ENCODE measurements at places on chromosomes 7 and 10.
A peak's percentile ranks its signal among the peaks of the same experiment; 100 is the strongest.

- peak; percentile 36 for DNase-seq
These were observed 180.5 kb downstream of the ZNF365 start for GRCh38 chr10:62554632-62555199.

DNA sequence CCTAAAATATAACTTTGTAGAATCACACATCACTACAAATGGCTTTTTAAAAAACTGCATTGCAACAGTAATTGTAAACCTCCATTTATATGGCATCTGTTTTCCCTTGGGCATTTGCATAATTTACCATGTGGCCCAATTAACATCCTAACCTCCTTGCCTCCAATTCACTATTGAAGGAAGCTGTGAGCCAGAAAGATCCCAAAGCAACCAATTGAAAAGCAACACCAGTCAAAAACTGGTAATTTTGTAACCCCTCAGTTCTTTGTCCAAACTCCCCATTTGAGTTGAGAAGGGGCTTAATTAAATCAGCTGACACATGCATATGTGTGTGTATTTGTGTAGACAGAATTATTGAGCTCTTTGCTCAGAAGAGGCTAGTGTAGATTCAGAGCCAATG, 90.3 kb downstream of the FAM13C start:
- DNase-seq = no peak

DNA sequence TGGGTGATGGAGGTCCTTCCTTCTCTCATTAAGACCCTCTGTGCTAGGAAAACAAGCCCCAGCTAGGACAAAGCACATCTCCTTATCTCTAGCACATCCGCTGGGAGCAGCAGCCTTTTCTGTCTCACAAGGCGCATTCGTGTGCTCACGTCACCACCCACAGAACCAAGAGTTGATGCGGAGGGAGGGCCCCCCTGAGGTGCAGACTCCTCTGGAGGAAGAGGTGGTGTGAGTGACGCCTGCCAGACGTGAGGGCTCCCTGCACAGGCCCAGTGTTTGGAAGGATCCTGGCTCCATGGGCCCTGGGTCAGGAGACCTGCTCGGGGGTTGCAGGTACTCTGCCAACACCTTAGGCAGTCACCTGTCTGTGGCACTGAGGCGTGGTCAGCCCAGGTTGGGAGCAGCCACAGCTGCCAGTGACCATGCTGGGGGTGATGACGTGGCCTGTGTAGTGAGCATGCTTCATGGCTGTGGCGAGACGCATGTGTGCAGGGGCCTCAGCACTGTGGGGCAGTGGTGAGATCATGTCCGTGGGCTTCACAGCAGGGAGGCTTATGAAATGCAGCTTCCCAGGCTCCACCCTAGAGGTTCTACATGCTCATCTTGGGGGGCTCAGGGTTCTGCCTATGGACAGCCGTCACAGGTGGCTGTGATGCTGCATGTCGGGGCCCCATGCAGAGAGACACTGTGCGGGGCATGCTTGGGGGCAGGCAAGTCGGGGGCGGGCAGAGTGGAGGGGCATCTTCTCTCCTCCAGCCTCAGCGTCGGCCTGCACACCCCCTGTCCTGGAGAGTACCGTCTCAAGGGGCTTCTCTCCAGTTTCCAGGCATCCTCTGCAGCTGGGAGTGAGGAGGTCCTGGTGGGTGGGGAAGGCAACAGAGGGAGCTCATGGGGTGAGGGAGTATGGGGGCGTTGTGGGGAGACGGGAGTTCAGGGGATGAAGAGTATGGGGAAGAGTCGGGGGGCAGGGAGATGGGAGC, 56.2 kb upstream of the DPYSL4 start:
- no peak for DNase-seq

- DNase-seq = no peak
These were observed 33.3 kb upstream of the FGFR2 start for GRCh38 chr10:121631365-121632029.

DNA sequence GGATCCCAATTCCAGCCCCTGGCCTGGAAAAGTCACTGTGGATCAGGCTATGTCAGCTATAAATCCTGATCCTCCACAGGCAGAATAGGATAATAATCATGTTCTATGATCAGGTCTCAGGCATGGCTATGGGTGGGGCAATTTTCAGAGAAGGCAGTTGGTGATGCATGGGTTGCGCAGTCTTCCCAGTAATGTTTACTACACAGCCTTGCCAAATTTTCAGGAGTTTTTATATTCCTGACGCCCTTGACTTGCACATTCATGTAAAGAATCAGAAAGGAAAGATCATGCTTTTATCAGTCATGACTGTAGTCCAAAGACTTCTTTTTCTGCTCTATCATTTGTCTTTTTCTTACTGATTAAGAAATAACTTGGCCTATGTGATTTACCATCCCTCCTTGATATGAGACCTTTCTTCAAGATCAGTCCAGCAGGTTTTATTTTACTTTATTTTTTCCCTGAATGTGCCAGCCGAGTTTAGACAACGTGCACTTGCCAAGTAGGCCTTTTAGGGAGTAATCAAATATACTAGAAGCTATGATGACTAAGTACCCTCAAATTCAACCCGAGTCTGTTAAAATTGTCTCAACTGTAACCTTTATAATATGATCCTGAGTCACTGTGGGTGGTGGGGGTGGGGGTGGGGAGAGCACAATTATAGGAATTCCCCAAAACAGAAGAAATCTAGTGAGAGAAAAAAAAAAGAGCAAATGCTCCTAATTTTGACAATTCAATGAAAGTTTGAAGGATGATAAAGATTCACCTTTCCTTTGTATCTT, 31.9 kb downstream of the ARL4A start:
- no peak for DNase-seq

- DNase-seq = no peak
These were observed 17.1 kb downstream of the PARP12 start for GRCh38 chr7:140045697-140046096.

- DNase-seq = no peak
These were observed 36.0 kb downstream of the MAT1A start for GRCh38 chr10:80253266-80253962.
